Cortex of kidney (tissue), 1 donor: ENCODE measurements at places on chromosomes 3 and 15.

- no peak for DNase-seq
Observed at GRCh38 chr3:11392014-11392859, 120.0 kb downstream of the ATG7 start.

- no peak for DNase-seq
Observed at GRCh38 chr15:38103564-38103963, 149.1 kb upstream of the SPRED1 start.

- no peak for DNase-seq
Observed at GRCh38 chr3:115676336-115676735, 53.0 kb downstream of the GAP43 start.

- DNase-seq, result no peak
Observed at GRCh38 chr3:171028025-171028778, 1.7 kb upstream of the SLC2A2 start.

GRCh38 chr3:78101384-78101783, 1061.5 kb downstream of the ROBO2 start:
- DNase-seq, result no peak

DNA sequence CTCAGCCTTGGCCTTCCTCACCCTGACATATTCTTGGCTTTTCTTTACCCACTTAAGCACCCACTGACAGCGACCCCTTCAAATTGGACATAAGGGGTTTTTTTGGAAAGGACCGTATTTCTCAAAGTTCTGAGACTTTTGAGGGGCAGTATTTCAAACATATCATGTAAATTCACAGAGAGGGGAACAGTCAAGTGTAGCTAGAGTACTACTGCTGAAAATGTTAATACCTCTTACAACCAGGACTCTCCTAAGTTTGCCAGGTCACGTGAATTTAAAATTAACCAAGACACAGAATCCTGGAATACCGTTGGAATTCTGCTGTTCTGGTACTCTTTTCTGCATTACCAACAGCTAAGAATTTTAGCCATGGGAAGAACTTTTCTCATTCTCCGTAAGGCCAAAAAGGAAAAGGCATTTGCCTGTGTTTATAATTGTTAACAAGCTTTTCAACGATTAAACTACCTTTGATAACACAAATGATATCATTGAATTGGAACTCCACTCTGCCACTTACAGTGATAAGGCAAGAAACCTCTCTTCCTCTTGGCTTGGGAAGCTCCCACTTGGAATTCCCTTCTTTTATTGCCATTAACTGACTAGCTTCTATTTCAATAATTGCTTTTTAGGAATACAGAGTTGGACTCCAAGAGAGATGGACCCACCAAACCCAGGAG, 597 bp upstream of the GBE1 start:
- DNase-seq, result no peak

GRCh38 chr3:197335428-197336132, 37.2 kb upstream of the DLG1 start:
- DNase-seq, result no peak

DNA sequence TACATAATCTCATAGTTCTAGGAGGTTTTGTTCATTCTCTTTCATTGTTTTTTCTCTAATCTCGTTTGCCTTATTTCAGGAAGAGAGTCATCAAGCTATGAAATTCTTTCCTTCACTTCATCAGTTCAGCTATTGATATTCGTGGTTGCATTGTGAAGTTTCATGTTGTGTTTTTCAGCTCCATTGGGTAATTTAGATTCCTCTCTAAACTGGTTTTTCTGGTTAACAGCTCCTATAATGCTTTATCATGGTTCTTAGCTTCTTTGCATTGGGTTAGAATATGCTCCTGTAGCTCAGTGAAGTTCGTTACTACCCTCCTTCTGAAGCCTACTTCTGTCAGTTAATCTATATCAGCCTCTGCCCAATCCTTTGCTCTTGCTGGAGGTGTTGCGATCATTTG, 69.4 kb upstream of the CD96 start:
- DNase-seq, result no peak

- DNase-seq, result no peak
Observed at GRCh38 chr15:41825572-41826535, 2.0 kb upstream of the JMJD7 start.

DNA sequence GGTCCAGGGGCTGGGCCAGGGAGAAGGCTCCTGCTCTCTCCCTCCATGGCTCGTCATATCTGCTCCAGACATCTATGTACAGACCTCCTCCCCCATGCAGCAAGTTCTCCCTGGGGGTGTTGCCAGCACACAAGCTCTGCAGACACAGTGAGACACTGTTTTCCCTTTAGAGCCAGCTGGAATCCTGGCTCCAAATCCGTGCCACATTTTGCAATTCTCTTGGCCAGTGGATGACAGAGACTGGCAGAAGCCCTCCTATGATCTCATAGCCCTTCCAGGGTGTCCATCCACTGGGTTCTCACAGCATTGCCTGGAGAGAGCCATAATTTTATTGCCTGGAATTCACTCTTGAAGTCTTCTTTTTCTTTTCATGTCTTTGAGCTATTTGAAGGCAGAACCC, 203.9 kb downstream of the TLE3 start:
- no peak for DNase-seq

GRCh38 chr15:30882849-30883433, 20.8 kb upstream of the FAN1 start:
- no peak for DNase-seq

DNA sequence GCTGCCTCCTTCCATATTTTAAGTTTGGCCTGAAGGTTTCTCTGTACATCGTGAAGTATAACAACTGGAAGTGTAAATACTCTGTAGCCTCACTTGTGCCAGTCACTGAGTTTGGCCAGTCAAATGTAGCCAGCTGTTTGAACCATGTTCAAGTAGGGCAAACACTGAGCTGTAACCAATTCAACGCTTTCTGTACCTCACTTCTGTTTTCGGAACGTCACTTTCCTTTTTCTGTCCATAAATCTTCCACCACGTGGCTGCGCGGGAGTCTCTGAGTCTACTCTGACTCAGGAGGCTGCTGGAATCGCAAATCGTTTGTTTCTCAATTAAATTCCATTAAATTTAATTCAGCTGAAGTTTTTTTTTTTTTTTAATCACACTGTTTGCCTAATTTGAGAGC, 88.8 kb upstream of the RARB start:
- no peak for DNase-seq

GRCh38 chr15:31098491-31098917, 3.0 kb downstream of the TRPM1 start:
- no peak for DNase-seq

- no peak for DNase-seq
Observed at GRCh38 chr3:74812756-74813155, 198.3 kb upstream of the CNTN3 start.

DNA sequence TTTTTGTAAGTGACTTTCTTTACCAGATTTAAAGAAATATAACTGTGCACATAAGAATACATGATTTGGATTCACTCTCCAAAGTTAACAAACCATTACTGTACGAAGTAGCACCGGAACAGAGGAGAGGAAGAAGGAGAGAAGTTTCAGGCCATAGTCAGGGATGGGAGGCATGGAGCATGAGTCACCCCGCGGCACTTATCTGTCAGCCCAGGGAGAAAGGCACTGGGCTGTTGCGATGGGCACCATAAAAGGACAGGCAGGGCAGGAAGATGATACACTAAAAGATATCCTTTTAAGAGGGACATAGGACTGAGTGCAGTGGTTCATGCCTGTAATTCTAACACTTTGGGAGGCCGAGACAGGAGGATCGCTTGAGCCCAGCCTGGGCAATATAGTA, 37.0 kb downstream of the TTC23 start:
- DNase-seq, result no peak

GRCh38 chr3:115388811-115389210, 234.5 kb upstream of the GAP43 start:
- DNase-seq, result no peak

- DNase-seq, result no peak
Observed at GRCh38 chr3:156693166-156693565, 18.8 kb downstream of the TIPARP start.

DNA sequence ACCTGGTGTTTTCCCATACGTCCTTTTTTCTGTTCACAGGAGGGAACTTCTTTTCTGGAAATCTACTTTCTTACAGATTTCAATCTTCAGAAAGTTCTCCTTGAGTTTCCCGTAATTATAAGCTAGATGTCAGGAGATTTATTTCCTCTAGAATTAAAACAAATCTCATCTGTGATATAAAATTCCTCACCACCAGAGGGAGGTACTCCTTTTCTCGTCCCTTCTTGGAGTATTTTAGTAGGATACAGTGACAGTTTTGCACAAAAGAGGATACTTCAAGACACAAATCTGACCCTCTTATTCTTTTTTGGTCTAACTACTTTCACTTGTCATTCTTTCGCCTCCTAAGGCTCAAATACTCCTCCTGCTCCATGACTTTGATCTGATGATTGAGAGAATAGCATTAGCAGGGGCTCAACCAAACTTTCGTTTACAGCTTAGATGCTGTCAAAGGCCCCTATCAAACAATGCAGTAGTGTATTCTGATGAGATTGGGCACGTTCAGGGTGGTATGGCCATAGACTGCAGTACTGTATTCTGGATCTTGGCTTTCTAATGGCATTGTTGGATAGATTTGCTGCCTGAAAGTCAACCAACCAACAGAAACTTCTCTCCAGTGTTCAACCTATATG, 38.0 kb downstream of the TMEM41A start:
- DNase-seq, result no peak

- DNase-seq, result no peak
Observed at GRCh38 chr15:90667073-90667754, 49.9 kb upstream of the BLM start.

DNA sequence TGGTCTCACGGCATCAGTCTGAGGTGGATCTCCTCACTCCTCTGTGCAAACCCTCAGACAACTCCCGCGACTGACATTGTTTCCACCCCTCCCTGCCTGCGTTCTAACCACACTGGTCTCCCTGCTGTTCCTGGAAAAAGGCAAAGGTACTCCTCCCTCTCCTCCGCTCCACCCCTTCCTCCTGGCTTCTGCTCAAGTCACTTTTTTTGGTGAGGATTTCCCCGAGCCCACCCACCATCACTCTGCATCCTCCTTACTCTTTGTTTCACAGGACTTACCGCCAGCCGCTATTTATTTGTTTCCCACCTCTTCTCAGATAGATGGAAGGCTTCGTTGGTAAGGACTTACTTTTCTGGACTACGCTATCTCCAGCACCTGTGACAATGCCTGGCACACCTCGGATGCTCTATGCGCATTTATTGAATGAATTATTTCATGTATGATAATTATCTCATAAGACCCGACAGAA, 25.6 kb downstream of the PRR23E start:
- no peak for DNase-seq

DNA sequence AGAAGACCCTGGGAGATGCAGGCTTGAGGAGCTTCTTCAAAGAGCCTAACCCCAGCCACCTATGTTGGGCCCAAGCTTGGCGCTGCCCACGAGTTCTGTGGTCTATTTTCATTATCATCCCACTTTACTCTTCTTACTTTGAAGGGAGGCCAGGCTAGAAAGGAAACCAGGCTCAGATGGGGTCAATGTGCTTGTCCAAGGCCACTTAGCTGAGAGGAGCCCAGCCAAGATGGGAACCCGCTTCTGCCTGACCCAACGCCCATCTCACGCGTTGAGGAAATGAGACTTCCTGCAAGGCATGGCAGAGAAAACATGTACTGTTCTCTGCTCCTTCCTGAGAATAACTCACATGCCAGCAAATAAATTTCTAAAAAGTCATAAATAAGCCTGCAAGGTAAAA, 486.3 kb upstream of the PROK2 start:
- no peak for DNase-seq

DNA sequence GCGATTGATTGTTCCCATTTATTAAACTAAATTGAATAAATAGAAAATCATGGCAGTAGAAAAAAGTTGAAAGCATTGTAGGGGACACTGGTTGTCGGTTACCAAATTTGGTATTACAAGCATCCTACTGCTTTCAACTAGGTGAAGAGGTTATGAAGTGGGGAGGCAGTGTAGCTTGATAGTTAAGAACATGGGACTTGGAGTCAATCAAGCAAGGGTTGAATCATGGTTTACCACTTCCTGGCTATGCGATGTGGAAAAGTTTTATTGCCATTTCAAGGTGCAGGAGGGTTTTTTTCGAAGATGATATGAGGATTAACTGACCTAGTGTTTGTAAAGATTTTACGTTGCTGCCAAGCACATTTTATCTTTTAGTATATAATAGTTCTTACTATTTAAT, 318.2 kb upstream of the KCNH8 start:
- DNase-seq, result no peak

DNA sequence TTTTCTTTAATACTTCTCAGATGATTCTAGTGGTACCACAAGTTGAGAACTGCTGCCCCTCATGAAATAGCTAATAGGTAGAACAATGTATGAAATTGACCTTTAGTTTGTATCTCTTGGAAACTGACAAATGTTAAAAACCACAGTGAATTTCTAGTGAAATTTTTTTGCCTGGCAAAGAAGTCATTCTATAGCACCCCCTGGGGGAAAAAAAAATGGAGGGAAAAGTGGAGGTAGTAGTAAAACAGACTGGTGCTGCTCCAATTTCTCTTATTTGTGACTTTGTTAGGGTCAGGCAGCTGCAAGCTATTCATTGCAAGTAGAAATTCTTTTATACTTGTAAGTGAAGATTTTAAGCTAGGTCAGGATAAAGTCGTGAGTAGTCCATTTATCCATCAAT, 605.0 kb downstream of the NLGN1 start:
- DNase-seq, result no peak

GRCh38 chr3:39108200-39108710, 775 bp downstream of the TTC21A start:
- DNase-seq, result no peak

GRCh38 chr3:53044711-53045517, 959 bp downstream of the SFMBT1 start:
- DNase-seq, result no peak

DNA sequence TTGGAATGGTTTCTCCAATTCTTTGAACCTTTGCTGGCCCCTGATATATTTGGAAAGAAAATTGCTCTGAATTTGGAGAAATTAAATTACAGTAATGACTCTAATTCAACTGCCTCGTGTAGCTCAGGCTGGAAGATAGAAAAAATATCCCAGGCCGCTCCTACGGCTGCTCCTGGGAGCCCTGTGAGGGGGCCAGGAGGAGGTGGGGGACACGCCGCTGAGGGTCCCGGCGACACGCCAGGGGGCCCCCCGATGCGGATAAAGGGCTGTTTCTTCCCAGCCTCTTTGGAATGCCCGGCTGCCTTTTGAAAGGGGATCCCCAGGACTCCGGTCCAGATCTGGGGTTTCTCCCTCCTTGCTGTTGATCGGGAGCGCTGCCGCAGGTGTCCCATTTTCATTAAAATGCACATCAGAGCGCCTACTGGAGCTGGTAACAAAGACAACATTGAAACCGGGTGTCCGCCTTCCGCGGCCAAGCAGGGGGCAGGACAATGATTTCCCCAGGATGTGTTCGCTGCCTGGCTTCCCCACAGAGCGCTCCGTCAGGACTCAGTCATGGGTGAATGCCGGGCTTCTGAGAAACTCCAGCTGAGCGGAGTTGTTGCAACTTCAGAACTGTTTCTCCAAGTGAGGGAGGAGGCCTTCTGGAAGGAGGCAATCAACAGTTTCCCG, 200.1 kb upstream of the KBTBD8 start:
- no peak for DNase-seq

- DNase-seq, result no peak
Observed at GRCh38 chr3:129747136-129747535, 140.7 kb upstream of the PLXND1 start.

DNA sequence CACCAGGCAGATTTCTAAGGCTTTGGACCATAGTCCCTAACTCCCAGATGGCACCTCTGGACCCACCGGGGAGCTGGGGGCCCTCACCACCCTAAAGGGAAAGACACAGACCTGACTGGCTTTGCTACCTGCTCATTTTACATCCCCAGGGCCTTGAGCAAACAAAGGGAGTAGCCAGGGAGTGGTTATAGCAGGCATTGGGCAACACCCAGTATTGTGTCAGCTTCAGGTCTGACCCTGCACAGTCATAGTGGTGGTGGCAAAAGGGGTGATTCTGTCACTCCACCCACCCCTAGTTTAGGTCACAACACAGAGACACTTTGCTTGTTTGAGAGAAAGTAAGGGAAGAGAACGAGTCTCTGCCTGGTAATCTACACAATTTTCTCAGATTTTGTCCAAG, 352.5 kb downstream of the DIPK2A start:
- no peak for DNase-seq
